Fibroblast of pulmonary artery (primary cell): ENCODE measurements at places on chromosomes 1 and 21.
A peak's percentile ranks its signal among the peaks of the same experiment; 100 is the strongest.

- peak; percentile 70 for DNase-seq
Observed at GRCh38 chr1:246155923-246156322, 351.2 kb downstream of the SMYD3 start.

DNA sequence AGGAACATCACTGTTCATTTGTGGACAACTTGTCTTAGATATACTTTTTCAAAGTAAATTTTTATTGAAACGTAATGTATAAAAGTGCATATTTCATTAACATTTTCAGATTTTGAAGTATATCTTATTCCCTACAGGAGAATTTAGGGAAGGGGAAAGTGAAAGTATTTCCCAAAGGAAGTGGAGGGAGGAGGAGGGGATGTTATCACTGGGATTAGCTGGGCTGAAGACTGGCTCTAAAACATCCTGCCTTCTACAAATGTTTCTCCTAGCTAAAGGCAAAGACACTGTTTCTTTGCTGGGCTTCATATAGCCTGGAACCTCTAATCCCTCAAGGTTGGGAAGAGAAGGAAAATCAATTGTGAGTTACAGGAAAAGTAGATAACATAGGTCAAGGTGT lies 7.1 kb upstream of the ZNF697 start:
- DNase-seq: peak; percentile 35

DNA sequence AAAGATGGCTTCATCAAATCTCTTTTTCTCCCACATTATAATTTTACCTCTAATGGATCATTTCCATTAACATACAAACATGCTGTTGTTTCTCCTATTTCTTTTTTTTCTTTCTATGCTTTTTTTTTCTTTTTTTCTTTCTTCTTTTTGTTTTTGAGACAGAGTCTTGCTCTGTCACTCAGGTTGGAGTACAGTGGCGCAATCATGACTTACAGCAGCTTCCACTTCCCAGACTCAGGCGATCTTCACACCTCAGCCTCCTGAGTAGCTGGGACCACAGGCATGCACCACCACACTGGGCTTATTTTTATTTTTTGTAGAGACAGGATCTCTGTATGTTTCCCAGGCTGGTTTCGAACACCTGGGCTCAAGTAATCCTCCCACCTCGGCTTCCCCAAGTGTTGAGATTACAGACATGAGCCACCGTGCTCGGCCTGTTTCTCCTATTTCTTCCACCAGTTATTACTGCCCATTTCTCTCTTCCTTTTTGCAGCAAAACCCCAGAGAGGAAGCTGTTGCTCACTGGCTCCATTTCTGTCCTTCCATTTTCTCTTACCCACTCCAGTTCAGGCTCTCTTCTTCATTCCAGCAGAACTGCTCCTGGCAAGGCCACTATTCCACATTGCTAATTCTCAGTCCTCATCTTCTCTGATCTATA lies 32.1 kb upstream of the OPRD1 start:
- DNase-seq: no peak

GRCh38 chr1:71414179-71414578 lies 333.3 kb upstream of the ZRANB2 start:
- peak; percentile 7 for DNase-seq

- DNase-seq: peak; percentile 42
Observed at GRCh38 chr1:118960567-118961136, 27.5 kb downstream of the TBX15 start.

DNA sequence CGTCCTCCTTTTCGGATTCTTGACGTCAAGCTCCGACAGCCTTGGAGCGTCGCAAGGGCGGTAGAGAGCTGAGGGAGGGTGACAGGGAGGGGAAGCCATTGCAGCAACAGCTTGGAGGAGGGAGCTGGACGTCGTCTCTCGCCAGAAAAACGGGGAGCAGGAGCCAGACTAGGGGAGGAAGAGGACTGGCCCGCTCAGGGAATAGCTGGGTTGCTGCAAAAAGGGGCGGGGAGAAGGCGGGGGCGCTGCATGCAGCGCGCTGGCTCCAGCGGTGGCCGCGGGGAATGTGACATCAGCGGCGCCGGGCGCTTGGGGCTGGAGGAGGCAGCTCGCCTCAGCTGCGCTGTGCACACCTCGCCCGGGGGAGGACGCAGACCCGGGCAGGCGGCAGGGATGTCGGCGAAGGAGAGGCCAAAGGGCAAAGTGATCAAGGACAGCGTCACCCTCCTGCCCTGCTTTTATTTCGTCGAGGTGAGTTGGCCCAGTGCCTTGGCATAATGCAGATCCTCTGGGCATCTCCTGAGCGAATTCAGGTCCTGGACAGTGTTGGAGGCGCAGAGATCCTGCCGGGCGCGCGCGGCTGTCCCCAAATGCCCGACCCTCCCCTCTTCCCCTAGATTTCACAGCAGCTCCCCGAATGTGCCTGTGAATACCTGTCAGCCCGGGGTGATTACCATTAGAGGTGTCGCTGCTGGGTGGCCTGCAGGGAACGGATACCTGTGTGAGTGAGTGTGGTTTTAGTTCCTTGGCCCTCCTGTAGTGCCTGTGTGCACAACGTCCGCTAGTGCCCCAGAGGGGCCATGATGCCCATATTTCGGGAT lies at the start of gene PLPPR4:
Gene PLPPR4 (plus strand): TSS at position 292 of the 821 bp plus-strand sequence. CDS start 102 bp downstream, at position 394.
- DNase-seq: peak; percentile 4

GRCh38 chr1:6688001-6688400 lies 13.6 kb downstream of the DNAJC11 start:
- peak; percentile 55 for DNase-seq

- no peak for DNase-seq
Observed at GRCh38 chr21:42864286-42864685, 15.1 kb downstream of the WDR4 start.

DNA sequence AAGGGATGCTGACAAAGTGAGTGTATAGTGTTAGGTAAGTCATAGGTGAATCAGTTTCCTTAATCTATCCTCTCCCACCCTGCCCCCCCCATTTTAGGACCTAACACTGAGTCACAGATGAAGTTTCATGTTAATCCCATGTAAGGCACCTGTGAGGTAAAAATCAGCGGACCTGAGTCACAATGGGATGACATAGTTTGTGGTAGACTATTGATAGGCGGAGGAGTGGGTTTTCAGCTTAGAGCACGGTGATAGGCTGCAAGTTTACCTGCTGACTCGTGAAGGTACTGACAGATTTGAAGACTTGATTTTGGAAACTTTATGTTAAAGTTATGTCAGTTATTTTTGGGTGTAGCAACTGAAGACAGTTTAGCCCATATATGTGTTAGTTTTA lies 1.7 kb downstream of the TOR1AIP1 start:
- DNase-seq: no peak

GRCh38 chr1:20343149-20343937 lies 52.7 kb downstream of the VWA5B1 start:
- no peak for DNase-seq

GRCh38 chr1:86447198-86447790 lies 21.4 kb upstream of the CLCA1 start:
- DNase-seq: no peak

DNA sequence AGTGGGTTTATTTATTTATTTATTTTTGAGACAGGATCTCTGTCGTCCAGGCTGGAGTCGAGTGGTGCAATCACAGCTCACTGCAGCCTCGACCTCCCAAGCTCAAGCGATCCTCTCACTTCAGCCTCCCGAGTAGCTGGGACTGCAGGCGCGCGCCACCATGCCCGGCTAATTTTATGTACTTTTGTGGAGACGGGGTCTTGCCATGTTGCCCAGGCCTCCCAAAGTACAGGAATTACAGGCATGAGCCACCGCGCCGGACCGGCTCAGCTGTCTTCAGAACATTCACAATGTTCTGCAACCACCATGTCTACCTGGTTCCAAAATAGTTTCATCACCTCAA lies 406 bp upstream of the DNAJC8 start:
- no peak for DNase-seq

- DNase-seq: peak; percentile 88
Observed at GRCh38 chr1:98468111-98468717, 193.3 kb upstream of the SNX7 start.

DNA sequence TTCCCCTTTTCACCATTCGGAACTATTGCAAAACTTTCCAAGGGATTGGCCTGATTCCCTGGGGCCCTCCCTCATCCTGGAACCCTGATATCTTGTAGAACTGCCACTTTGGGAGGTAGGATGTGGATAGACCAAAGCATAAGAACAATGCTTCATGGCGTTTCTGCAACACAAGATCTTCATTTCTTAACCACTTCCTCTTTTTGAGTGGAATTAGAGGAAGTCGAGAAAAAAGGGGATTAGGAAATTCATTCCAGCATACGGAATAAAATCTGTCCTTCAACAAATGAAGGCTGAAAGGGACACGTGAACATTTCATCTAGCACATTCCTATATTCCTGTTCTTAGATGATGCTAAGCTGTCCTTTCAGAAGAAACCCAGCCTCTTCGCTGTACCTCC lies 149.3 kb downstream of the HUNK start:
- no peak for DNase-seq

DNA sequence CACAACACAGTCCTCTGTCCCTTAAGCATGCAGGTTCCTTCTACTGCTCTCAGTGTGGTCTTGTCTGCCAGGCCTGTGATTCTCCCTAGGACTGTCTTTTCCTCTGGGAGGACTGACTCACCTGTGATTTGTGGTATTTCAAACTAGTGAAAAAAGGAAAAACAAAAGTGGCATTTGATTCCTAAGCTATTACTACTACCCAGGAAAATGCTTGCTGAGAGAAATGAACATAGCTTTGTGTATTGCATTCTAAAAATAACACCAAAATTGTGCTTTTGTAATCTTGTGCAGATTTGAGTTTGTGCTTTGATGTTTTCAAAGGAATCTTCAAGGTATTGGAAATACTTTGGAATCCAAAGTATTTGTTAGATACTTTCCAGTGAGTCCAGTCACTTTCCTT lies 57.0 kb downstream of the GPR161 start:
- peak; percentile 27 for DNase-seq

- DNase-seq: peak; percentile 20
Observed at GRCh38 chr1:96808191-96808590, 86.6 kb downstream of the PTBP2 start.

GRCh38 chr21:33817663-33818451 lies 97.7 kb downstream of the ATP5PO start:
- no peak for DNase-seq

DNA sequence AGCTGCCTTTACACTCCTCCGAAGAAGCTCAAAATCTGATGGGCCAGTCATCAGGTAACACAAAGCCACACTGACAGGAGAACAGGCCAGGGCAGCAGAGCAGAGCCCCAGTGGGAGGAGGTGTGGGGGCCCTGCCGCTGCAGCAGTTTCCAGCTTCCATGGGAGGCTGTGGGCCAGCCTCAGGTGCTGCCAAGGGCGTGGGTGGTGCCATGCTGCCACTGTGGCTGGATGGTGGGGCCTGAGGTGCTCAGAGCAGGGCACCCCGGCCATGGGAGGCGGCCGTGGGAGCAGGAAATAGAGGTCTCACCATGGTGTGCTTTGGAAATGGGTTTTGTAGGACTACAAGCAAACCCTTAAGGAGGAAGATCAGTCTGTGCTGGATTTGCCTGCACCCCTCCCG lies 50.8 kb upstream of the COL6A1 start:
- DNase-seq: no peak

GRCh38 chr1:207241164-207241934 lies 80.1 kb upstream of the CD55 start:
- no peak for DNase-seq

DNA sequence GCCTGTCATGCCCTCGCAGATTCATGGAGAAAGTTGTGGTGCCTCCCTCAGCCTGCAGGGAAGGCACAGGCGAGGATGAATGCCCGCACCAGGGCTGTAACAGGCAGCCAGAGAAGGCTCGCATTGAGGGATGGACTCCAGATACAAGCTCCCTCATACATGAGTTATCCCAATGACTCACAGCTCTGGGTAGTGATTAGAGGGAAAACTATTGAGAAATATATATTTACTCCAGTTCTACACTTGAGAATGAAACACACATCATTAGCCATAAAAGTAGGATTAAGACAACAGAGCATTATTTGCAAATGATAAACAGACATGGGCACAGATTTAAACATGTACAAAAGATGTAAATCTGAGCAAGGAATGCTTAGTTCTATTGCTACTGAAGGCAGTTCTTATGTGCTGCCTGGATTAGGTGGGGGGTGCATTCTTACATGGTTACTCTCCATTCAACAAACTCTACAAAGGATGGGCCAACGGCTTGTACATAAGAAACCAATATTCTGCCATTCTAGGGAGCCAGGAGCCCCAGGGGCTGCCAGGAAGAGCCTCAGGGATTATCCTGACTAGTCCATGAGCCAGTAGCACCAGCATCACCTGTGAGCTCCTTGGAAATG lies 97.9 kb downstream of the CSMD2 start:
- DNase-seq: peak; percentile 0

DNA sequence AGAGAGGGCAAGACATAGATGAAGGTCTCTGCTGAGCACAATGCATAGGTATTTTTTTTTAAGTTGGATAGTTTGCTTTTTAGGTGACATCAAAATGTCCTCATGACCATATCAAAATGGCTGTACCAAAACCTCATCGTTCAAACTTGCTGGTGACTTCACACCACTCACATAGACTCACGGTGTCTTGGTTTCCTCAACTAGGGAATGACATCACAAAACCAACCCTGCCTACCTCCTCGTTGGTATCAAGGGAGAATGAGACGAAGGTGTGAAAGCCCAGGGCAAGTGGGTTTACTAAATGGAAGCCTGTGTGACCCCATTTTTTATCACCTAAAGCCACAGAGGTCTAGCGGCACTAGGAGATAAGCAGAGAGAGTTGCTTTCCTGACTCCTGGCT lies 1.6 kb downstream of the PIGR start:
- no peak for DNase-seq

DNA sequence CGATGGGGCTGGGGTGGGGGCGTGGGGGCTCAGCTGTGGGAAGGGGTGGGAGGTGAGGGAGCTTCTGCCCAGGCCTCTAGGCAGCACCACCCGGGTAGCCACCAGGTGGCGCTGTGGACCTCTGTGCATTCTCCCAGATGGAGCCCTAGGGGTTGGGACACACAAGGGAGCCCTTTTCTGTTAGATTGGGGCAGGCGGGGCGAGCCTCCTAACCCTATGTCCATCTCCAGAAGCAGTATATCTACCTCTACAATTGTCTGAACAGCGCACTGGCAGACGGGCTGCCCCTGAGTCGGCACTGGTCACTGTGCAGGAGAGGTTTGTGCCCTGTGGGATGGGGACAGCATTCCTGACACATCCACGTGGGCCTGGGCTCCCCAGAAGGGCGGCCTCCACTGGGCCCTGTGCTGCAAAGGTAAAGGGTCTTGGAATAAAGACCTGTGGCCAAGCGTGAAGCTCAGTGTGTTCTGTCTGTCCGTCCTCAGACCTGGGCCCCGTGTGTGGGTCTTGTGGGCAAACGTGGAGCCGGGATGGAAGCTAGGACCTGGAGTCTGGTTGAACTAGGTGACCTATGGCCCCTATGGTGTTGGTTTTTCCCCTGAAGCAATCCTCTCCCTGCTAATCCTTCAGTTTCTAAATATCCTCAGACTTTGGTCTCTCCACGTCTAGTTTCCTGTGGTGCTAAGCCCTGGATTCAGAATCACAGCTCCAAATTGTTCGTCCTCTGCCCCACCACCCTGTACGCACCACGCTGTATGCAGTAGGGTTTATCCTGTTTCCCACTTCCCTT lies 4.4 kb upstream of the LGR6 start:
- peak; percentile 62 for DNase-seq

- peak; percentile 31 for DNase-seq
Observed at GRCh38 chr1:39272027-39272797, 67.7 kb downstream of the MACF1 start.

- no peak for DNase-seq
Observed at GRCh38 chr1:40014253-40014706, 26.2 kb upstream of the CAP1 start.
